ENCODE measurements at places on chromosomes 3 and 15.

DNA sequence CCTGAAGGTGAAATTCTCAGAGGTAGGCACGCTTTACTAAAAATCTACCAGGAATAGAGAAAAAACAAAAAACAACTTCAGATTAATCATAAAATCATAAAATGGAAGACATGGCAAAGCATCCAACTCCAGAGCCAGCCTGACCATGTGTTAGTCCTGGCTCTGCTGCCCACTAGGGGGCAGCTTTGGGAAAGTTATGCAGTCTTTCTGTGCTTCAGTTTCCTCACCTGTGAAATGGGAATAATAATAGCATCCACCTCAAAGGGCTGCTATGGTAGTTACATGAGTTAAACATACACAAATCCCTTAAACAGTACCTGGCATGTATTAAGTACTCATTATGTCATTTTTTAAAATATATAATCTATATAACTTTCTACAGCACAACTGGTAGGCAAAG, 52.3 kb downstream of the WNT5A start:
- no peak for DNase-seq

DNA sequence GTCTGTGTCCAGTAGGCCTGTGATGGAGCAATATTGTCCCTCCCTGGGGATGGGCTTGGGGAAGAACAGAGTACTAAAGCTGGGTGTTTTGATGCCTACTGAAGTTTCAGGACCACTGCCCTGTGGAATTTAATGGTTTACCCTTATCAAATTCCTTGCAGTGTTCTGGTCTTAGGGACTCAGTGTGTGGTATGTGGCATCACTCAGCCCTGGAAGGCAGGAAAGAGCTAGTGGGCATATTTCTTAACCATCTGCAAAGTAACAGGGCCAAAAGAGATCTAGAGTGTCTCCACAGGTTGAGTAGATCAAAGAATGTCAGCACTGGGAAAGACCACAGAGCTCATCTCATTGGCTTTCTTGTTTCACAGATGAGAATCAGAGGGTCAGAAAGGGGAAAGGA, 11.8 kb upstream of the SCN10A start:
- no peak for DNase-seq

GRCh38 chr3:132064114-132064513, 29.3 kb upstream of the CPNE4 start:
- DNase-seq = no peak

DNA sequence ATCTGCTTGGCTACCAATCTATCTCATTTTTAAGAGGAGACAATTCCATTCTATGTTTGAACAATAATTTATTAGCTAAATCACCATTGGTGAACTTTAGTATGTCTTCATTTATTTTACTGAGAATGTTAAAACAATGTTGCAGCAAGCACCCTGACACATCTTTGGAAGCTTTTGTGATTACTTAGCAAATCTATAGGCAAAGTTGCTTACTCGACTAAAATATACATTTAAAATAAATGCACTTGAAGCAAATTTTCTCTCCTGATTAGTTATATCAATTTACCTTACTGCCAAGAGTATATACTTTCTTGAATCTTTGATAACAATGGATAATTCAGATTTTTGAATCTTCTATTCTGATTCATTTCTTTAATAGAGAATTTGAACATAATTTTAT, 29.8 kb upstream of the PLSCR1 start:
- no peak for DNase-seq

- no peak for DNase-seq
Observed at GRCh38 chr3:99712291-99712954, 74.0 kb downstream of the COL8A1 start.

DNA sequence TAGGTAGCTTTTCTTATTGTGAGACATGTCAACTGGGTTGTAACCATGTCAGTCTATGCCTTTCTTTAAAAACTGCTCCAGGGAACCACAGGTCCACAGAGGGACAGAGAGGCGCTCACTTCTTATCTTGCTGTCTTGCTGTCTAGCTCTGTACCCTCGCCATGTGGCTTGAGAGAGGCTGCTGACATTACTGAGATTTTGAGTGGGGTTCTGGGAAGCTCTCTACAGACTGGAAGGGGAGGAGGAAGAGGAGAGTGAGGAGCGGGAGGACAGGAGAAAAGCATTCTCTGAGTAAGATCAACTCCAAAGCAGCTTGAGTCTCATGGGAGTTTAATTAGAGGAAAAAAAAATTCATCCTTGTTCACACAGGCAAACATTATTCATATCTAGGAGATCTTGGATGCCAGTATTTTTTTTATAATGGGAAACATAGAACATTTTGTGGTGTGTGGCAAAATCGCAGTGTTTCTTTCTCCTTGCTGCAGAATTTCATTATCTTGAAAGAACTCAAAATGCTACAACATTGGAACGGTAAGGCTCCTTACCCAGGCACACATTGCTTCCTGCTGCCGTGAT, 1037.0 kb upstream of the NR2F2 start:
- DNase-seq = no peak

DNA sequence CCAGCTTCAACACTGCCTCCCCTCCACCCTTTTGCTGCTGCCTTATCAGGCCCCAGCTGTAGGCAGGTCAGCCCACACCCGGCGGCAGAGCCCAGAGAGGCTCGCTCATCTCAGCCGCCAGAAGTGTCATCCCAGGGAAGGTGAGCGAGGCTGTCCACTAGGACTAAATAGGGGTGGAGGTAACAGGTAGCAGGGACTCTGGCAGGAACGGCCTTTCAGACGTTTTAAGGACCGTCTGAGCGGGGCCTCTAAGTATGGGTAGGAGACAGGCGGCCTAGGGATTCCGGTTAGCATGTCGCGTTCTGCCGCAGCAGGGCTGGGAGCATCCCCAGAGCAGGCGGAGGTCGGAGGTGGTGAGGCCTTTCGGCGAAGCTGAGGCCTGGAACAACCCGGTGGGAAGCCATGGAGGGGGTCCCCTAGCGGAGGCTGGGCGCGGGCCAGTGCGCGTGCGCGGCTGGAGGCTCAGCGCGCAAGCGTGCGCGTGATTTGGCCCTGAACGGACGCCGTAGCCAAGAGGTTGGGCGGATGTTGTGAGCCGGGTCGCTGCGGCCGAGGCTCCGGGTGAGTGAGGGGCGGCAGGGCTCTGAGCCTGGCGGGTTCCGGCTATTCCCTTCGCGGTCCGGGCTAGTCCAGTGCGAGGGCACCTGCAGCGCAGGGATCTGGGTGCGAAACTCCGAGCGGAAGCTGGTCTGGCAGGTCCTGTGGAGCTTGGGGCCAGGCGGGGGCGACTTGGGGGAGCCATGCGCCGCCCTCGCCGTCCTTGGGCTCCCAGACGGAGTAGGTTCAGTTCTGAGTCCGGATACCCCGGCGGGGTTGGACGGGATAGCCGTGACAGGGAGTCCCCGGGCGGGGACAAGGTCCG, at the start of the genes MST1 and RNF123:
Gene MST1, minus strand, starts transcription at position 429 of the 862 bp plus-strand sequence. CDS start 783 bp downstream, outside the sequence.
Gene RNF123, plus strand, starts transcription at position 512 of the 862 bp plus-strand sequence. CDS start 1,609 bp downstream, outside the sequence.
- peak; percentile 88 for DNase-seq

- no peak for DNase-seq
Observed at GRCh38 chr3:105235221-105235620, 131.5 kb upstream of the ALCAM start.

DNA sequence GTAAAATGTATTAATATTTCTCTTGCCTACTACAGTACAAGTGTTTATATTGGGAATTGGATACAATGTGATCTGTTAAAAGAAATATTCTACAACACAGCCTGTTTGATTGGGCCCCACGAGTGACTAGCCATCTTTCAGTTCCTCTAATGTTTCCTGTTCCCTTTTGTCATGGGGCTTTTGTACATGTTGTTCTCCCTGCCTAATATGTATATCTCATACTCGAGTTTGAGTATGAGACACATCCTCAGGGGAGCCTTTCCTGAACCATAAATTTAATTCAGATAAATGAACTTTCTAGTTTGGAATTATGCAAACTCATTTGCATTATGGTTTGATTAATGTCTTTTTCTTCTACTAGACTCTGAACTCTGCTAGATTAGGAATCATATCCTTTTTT, 65.5 kb downstream of the MEF2A start:
- DNase-seq = no peak

GRCh38 chr3:30508339-30508738, 98.1 kb upstream of the TGFBR2 start:
- no peak for DNase-seq

DNA sequence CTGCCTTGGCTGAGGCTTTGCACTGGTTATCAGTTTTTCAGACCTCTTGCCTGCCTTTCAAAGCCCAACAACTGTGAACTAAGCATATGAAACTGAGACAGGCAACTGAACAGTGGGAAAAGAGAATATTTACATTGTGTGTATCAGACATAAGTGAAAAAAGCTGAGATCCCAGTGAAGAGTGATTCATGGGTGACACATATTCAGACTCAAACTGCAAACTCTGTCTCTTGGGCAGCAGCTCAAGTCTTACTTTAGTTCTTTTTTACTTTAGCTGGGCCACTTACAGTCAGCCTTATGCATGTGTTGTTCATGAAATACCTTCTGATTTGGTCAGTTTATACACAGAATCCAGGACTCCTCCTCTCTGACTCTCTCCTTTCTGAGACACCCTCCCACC, 19.2 kb downstream of the SUCLG2 start:
- no peak for DNase-seq

- no peak for DNase-seq
Observed at GRCh38 chr15:55218056-55218455, 21.3 kb upstream of the RSL24D1 start.

DNA sequence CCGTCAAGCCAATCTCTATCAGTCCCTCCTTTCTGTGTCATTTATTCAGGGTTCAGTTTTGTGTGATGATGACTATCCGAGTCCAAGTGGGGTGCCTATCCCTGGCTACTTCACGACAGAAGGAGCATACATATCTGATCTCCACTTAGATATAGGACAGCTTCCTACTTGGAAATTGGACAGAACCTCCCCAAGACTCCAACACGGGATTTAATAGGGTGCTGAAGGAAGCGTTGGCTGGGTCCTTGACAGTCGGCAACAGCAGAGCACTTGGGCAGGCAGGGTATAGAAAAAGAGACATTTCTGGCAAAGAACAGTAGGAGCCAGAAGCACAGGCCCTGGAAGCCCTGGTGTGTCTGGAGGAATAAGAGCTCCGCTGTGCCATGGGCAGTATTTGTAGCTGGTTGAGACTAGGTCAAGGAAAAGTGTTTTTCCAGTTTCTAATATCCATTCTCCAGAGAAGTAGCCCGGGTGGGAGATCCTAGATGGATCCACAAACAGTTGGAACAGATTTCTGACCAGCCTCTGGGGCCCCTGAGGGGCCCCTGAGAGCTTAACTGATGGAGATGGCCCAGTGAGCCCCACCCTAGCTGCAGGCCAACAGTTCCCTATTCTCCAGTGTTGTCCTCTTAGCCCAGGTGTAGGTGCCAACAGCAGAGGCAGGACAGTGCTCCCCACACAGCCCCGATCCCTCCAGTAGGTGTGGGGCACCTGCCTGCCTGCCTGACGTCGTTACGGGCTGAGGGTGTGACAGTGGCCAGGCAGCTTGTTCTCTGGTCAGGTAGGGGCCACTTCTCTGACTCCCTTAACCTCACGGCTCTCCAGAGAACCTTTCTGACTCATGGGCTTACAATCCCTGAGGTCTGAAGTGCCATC, 130.8 kb downstream of the CHCHD6 start:
- no peak for DNase-seq

DNA sequence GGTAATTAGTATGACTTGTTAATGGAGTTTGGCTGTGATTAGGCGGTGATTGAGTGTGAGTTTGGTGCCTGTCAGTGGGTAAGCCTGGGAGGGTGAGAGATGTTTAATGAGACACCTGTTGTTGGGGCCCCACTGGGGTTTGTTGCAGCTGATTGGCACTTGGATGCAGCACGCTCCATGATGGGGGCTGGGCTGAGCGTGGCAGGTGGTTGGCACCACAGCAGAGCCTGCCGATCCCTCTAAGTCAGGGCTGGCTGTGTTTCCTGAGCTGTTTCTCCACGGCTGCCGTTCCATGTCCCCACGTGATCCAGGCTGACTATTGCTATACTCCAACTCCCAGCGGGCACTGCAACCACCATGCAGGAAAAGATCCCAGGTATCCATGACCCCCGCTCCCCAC, 93.5 kb upstream of the ARRDC4 start:
- no peak for DNase-seq

GRCh38 chr15:87563869-87564268, 692.7 kb downstream of the NTRK3 start:
- DNase-seq = no peak

DNA sequence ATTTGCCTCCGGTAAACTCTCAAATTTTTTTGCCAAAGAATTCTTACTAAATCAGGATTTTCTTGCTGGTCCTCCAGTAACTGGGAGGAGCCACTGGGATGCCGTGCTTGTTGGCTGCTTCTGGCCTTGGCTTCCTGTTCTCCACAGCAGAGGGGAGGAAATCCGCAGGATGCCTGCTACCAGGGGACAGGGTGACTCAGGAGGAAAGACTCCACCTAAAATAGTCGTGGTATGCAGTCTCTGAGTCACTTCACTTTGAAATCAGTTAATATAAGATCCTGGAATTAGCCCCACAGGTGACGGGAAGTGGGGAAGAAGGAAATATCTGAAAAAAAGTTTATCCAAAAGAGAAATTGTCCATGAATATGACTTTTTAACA, 6.5 kb upstream of the TM4SF18 start:
- DNase-seq = no peak

DNA sequence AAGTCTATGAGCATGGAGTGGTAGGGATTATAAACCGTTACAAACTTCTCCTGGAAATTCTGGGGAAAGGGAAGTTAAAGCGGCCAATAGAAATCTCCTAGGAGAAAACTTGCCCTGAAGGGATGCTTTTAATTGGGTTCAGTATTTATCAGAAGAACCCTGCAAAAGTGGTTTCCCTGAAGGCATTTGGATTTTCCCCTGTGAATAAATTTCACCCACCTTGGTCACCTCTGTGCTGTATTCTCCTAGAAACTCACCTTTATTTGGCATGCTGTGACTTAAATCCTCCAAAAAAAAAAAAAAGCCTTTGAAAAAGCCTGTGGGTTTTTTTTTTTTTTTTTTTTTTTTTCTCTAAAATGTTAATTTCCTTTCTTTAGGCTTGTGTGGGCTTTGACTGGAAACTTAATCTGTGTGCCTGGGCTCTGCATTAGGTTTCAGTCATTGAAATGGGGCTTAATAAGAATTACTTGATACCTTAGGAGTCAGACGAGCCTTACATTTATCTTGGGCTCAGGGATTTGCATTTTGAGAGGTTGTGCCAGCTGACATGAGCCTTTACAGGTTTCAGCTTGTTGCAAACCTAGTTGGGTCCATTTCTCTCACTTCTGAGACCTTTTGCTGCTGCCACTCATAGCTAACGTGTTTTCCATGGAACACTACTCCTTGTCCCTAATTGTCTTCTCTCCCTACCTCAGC, 22.0 kb downstream of the TGFBR2 start:
- no peak for DNase-seq

DNA sequence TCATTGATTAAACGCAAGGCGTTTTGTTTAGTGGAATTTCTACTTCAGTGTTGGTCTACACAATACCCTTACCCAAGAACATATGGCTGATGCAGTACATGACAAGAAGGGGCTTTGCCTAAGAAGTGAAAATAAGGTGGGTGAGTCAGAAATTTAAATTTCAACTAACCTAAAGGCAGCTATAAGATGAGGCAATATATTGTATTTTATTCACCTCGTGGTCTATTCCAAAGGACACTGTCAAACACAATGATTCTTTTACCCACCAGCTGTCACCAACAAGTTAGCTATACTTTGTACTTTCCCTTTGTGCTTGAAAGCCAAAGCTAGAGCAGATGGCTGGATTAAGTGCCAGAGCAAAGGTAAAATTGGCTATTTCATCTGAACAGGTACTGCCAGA, 10.9 kb upstream of the SETMAR start:
- no peak for DNase-seq

Data from activated CD4-positive, alpha-beta T cell treated with anti-CD3 and anti-CD28 coated beads, Interleukin-2, amount 50 U/mL, for 4 hours (primary cell).